ENCODE measurements at places on chromosomes 3 and 15.

DNA sequence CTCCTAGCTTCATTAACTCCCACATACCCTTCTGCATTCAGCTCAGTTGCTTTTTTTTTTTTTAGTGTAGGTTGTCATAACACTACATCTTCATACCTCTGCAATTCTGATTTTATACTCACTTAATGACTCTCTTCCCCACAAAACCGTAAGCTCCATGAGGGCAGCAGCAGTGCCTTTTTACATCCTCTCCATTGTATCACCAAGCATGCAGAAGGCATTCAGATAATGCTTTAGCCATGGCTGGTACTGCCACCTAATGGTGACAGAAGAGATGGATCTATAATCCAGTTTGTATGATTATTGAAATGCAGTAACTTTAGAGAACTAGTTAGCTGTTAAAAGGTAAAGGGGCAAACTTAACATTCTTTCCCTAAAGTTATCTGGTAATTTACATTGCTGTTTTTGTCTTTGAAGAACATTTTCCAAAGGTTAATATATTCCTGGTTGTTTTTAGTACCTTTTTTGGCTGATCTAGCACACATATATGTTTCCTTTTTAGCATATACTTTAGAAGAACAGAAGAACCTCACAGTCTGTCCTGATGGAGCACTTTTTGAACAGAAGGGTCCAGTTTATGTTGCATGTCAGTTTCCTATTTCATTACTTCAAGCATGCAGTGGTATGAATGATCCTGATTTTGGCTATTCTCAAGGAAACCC is 36.8 kb downstream of the ATP1B3 start:
- DNase-seq, result peak; percentile 52

DNA sequence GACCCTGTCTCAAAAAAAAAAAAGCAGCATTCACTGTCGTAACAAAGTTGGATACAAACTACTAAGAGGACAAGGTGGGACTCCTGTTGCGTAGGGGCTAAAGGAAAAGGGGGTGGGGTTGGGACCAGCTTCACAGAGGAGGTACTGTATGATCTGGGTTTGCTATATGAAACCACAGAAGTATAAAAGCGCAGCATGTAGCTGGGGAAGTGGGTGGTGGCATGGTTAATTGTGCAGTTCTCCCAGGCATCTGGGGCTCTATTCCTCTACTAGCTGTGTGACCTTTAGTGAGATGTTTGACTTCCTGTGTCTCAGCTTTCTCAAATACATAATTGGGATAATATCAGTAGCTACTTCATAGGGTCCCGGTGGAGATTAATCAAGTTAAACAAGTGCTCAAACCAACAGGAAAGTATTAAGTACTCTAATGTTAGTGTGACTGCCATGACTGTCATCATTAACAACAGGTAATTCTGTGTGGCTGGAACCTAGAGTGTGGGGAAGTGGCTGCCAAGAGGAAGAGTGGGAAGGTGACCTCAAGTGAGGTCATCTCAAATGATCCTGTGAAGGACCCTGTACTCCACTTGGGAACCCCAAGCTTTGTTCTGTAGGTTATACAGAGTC is 11.5 kb downstream of the PARP16 start:
- DNase-seq, result no peak

GRCh38 chr15:48250640-48251076 is 44.6 kb downstream of the SLC12A1 start:
- peak; percentile 81 for DNase-seq

GRCh38 chr15:55434989-55435825 is 26.9 kb downstream of the PIERCE2 start:
- peak; percentile 54 for DNase-seq

GRCh38 chr3:78494851-78495250 is 1272.9 kb downstream of the ROBO1 start:
- DNase-seq, result no peak

DNA sequence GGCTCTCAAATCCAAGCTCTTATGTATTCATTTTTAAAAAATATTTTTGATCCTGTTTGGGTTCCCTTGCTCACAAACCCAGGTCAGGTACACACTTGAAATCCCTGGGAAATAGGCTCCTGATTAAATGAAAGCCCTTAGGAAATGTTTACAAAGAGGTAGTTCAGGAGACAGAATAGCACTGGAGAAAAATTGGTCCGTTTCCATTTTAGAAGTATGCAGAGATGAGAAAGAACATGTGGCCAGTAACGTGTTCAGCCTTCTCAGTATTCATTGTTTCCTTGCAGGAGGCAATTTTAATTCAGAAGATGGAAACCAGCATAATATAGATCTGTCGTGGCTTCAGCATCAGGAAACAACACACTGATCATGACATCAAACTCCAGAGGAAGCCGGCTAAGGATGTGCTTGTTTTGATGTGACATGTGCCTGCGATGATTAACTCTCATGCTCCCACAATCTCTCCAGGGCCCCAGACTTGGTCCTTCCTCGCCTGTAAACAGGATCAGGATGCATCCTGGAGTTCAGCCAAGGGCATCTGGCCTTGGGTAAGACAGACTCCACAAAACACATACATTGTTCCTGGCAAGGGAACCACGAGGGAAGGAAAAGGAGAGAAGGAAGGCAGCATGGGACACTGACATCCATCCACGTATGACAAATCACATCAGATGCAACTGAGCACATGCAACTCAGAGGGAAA is 350.5 kb upstream of the THBS1 start:
- peak; percentile 55 for DNase-seq

DNA sequence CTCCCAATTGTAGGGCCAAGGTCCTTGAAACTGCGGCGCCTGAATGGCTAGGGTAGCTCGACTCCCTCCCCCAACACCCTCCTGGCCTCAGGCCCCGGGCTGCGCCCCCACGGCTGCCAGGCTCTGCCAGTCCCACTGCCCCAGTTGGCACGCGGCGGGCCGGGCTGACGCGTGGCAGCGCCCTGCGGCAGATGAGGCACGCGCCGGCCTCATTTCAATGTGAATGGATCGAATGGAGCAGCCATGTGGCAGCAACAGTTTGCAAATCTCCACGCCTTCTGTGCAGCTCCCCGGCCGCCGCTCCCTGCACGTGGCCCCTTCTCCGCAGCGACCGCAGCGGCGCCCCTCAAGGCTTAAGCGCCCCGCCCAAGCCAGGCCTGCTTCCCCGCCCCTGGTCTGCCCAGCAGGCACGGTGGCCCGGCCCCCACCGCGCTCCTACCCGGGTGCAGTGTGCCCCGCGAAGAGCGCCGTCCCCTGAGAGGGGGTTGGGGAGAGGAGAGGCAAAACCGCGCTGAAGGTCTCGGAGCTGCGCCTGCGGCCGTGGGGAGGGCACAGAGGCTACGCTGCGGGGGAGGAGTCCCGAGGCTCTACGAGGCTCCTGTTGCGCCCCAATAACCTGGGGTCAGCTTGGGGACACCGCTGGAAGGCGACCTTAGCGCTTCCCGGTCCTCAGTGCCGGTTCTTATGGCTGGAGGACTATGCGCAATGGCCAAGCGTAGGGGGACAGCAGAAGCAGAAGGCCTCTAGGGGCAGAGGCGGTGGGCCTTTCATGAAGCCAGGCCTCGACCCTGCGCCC is 3.1 kb upstream of the DLL4 start:
- peak; percentile 10 for DNase-seq

DNA sequence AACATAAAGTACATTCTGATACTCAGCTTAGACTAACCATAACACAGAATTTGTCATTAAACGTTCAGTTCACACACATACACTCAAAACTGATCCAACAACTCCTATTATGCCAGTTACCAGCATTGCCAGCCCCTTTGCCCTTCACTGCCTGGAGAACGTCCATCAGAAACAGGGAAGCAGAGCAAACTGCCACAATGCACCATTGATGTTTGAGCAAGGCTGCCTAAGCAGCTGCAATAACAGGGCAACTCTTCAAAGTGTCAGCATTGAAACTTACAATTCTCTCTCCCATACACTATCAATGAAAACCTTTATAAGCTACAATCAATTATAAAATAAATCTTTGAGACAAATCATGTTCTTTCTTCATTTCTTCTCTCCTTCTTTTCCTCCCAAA is 85.1 kb downstream of the ZBTB20 start:
- no peak for DNase-seq

GRCh38 chr3:110193074-110193473 is 855.7 kb upstream of the DPPA4 start:
- DNase-seq, result no peak

DNA sequence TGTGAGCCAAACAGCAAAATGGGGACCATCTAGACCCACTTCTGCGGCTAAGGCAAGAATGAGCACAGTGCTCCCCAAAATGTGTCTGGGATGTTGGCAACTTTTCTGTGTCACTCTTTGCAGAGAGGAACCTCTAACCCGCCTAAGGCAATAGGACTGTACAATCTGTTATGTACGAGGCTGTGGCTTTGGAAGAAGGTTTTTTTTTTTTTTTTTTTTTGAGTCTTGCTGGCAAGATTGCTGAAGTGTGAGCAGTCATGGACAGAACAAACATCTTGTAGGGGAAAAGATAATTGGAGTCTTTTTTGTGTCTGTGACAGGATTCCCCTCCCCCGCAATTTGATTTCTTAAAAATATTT is 7.2 kb downstream of the FEZF2 start:
- no peak for DNase-seq

- no peak for DNase-seq
Observed at GRCh38 chr3:114451561-114452018, 157.8 kb downstream of the TIGIT start.
